ENCODE measurements at places on chromosomes 16 and 17.

DNA sequence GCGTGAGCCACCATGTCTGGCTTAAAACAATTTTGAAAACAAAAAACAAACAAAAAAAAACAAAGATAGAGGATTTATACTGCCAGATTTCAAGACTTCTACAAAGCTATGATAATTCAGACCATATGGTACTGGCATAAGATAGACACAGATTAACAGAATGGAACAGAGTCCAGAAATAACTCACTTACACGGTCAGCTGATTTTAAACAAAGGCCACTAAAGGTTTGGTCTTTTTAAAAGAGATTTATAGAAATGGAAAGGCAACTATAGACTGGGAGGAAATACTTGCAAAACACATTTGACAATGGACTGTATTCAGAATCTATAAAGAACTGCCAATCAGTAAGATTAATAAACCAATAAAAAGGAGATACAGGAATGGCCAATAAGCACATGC, 48.6 kb upstream of the MNT start:
- no peak for DNase-seq

- DNase-seq = no peak
Observed at GRCh38 chr17:80101946-80102663, 724 bp downstream of the GAA start.

DNA sequence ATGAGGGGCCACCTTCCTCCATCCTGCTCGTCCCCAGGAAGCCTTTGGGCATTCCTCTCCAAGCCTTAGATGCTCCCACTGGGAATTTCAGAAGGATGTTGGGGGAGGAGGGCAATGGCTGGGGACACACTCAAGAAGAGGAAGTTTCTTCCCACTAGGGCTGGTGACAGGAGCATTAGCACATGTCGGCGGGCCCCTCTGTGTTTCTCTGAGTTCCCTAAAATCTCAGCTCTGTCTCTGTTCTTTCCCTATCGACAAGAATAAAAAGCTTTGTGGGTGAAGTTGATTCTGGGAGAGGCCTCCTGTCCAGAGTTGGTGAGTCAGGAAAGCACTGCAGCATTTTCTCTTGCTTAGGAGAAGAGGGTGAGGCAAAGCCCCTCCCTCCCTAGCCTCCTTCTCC, 19.7 kb upstream of the C17orf107 start:
- DNase-seq = no peak

DNA sequence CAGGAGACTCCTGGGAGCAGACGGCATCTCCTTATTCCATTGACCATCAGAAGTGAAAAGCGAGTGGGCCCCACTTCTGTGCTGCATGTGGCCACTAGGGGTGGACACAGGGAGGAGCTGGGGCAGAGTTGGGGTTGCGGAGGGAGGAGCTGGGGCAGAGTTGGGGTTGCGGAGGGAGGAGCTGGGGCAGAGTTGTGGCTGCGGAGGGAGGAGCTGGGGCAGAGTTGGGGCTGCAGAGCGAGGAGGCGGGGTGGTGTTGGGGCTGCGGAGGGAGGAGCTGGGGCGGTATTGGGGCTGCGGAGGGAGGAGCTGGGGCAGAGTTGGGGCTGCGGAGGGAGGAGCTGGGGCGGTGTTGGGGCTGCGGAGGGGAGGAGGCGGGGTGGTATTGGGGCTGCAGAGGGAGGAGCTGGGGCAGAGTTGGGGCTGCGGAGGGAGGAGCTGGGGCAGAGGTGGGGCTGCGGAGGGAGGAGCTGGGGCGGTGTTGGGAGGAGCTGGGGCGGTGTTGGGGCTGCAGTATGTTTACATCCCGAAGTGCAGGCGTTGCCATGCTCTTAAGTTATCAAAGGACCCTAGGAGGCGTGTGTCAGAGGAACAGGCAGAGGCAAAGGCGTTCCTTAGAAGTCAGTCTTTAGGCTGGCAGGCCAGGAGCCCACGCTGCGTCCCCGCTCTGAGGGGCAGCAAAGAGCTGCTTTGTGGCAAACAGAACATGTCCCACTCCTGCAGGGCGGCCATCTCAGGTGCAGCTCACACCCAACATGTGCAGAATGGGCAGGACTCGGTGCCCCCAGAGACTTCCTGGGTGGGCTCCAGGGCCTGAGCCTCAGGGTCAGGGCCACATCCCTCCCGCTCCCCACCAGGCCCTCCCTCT, 76.0 kb downstream of the ZNF778 start:
- DNase-seq = no peak
